Activated CD8-positive, alpha-beta memory T cell treated with anti-CD3 and anti-CD28 coated beads for 36 hours (primary cell): ENCODE measurements at places on chromosomes 13 and 19. TPM values are rescaled to one million over a fixed set of nuclear protein-coding genes. Genes with fewer than 3 reads are reported as not detected.

GNA15 gene
- 3.2 TPM for total RNA-seq

CYP4F2 gene
- total RNA-seq: not detected

PNMA8B gene
- 0.08 TPM for total RNA-seq

KCNRG gene
- 0.44 TPM for total RNA-seq

ZNF506 gene
- 25.2 TPM for total RNA-seq

KLK7 gene
- total RNA-seq: not detected

KIR2DL3 gene
- 0.57 TPM for total RNA-seq

ZIK1 gene
- 11.1 TPM for total RNA-seq

CLIP3 gene
- 0.21 TPM for total RNA-seq

ZNF723 gene
- not detected for total RNA-seq

ATP4B gene
- total RNA-seq: not detected

PSG2 gene
- total RNA-seq: not detected

NMRK2 gene
- not detected for total RNA-seq

MYPOP gene
- total RNA-seq: 6.0 TPM

MZF1 gene
- 14.3 TPM for total RNA-seq

AP3D1 gene
- total RNA-seq: 103 TPM

FCER2 gene
- 2.5 TPM for total RNA-seq

CD79A gene
- 6.4 TPM for total RNA-seq

SPACA4 gene
- total RNA-seq: not detected

ZNF99 gene
- total RNA-seq: not detected

FFAR2 gene
- not detected for total RNA-seq

EFNB2 gene
- 0.15 TPM for total RNA-seq

CALR3 gene
- total RNA-seq: 0.21 TPM

MAG gene
- not detected for total RNA-seq

RNF17 gene
- not detected for total RNA-seq

FUT1 gene
- total RNA-seq: 0.17 TPM
